ENCODE measurements at places on chromosomes 2 and 18.

DNA sequence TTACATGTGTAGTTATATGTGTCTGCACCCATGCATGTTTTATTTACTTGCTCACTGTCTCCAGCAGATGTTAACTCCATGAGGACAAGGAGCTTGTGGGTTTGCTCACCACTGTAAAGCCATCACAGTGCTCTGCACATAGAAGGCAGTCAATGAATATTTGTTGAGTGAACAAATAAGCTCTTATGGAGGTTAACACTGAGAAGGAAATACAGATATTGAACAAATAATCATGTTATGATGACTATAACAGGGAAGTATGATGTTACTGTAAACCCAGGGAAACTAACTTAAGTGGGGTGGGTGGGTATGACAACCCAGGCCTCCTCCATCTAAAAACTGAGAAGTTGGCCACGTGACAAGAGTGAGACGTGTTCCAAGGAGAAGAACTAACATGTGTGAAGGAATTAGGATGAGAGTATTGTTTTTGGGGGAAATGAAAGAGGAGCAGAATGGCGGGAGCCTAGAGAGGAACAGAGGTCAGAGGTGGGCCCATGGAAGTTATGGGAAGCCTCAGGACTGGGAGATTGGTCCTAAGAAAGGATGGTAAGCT is 6.0 kb upstream of the FAM117B start:
- no peaks in the 10 kb centered on the region for H3K36me3 ChIP-seq
- no peak for DNase-seq
- H3K27ac ChIP-seq: no peak overlapping the region
- no peaks in the 10 kb centered on the region for H3K27me3 ChIP-seq
- peaks cover 6% of the 10 kb centered on the region for H3K4me1 ChIP-seq

DNA sequence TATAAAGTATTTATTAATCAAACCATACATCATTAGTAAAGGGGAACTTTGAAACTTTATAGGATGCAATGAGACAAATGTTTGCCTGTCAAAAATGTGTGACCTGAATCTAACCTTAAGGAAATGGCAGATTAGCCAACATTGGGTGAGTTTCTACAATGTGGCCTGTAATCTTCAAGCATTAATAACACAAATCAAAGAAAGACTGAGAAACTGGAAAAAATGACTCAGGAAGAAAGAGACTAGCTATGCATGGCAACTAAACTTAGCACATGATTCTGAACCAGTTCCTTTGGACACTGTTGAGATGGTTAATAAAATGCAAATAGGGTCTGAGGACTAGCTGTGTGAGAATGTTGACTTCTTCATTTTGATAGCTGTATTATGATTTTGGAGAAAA is 628.6 kb upstream of the ID2 start:
- no peak overlapping the region for H3K4me3 ChIP-seq
- no peak overlapping the region for H3K27ac ChIP-seq
- H3K36me3 ChIP-seq: no peaks in the 10 kb centered on the region
- no peaks in the 10 kb centered on the region for H3K27me3 ChIP-seq
- no peaks in the 10 kb centered on the region for H3K4me1 ChIP-seq

DNA sequence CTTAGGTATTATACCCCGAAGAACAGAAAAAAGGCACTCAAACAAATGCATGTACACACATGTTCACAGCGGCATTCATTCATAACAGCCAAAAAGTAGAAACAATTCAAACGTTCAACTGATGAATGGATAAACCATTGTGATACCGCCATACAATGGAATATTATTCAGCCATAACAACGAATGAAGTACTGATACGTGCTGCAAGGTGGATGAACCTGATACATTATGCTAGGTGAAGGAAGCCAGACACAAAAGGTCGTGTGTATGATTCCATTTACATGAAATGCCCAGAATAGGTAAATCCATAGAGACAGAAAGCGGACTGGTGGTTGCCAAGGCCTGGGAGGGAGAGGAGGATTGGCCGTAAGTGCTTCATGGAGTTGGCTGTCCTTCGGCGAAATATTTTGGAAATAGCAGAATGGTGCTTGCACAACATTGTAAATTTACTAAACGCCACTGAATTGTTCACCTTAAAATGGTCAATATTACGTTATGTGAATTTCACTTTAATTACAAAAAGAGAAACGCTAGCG is 750 bp upstream of the RMP24 start:
- peaks cover 14% of the 10 kb centered on the region for H3K4me1 ChIP-seq
- H3K36me3 ChIP-seq: peaks cover 17% of the 10 kb centered on the region
- DNase-seq: no peak
- peak overlapping the region; percentile 98 for H3K4me3 ChIP-seq
- peaks cover 7% of the 10 kb centered on the region for H3K27me3 ChIP-seq

DNA sequence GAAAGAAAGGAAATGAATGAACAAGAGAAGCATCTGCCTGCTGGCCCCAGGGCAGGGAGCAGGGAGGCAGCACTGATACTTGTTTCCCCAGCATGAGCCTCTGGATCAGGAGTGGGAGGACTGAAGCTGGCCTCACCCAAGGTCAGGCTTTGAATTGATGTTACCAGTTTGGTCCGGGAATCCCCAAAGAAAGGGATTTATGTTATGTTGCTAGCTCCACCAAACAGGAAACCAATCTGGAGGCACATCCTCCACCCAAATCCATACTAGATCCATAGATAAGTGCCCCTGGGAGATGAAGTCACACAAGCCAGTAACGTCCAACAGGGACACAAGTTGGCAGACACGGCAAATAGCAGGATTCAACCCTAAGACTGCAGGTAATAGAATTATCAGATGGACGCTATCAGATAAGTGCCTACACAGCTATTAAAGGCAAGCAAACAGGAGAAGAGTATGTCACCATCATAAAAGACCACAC is 85.9 kb downstream of the MTCL1 start:
- peaks cover 67% of the 10 kb centered on the region for H3K4me1 ChIP-seq
- peaks cover 20% of the 10 kb centered on the region for H3K36me3 ChIP-seq
- peak overlapping the region; percentile 79 for H3K27ac ChIP-seq
- no peak overlapping the region for H3K4me3 ChIP-seq
- no peaks in the 10 kb centered on the region for H3K27me3 ChIP-seq
